ENCODE measurements at places on chromosomes 5 and 9.

- DNase-seq, result no peak
Observed at GRCh38 chr9:89478821-89479668, 18.9 kb downstream of the SEMA4D start.

- DNase-seq, result no peak
Observed at GRCh38 chr9:108727580-108728111, 128.1 kb downstream of the ACTL7B start.

DNA sequence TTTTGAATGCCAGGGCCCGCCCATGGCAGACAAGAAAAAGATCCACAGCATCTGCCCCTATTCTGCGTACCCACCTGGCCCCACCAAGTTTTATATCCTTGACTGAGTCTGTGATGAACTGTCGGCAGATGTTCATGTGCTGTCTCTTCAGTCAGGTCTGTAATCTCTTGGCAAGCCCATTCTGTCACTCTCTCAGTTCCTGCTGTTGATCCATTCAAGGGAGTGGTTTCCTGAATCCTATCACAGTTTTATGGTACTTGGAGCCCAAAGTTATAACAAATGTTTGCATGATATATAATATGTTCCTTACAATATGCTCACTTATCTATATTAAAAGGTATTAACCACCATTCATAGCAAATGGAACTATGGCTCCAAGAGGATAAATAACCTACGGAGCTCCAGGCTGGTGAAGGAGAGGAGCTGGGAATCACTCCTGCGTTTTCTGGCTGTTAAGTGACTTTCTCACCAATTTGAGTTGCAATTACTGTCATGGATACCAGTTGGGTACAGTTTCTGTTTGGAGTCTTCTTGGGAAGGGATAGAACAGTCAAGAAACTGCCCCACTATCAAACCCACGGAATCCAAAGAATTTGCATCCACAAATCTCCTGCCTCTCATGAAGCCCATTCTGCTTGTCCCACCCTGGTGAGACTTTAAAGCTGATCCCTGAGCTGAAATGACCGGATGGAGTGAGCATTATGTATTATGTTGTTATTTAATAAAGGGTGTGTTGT, 103.4 kb upstream of the SPRY4 start:
- DNase-seq, result no peak

GRCh38 chr9:118364266-118365106, 660.3 kb downstream of the TLR4 start:
- no peak for DNase-seq

DNA sequence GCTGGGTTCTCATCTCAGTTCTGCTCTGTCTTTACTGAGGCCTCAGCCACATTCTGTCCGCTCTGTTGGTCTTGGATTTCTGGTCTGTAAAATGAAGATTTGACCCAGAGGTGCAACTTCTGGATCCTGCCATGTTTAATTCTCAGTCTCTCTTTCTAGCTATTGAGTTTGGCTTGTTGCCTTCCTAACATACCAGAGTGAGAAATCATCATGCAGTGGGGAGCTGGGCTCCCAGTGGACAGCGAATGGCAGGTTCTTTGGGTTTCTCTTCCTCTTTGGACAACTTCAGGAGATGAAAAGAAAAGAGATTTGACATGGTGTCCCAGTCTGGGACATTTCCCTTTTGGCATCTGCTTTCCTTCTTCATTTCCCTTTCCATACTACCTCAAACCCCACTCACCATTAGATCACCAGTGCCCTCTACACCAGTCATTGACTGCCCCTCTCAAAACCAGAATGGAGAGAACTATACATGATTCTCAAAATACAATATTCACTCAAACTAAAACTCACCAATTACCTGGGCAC, 334.7 kb downstream of the ACTL7B start:
- DNase-seq, result no peak
